ENCODE measurements at places on chromosomes 1 and 21. TPM values are rescaled to one million over a fixed set of nuclear protein-coding genes. Genes with fewer than 3 reads are reported as not detected.

Gene HMGCS2
- not detected for total RNA-seq

Gene ACOT11
- 0.85 TPM for total RNA-seq

Gene BSND
- total RNA-seq = not detected

Gene OR2T29
- total RNA-seq = not detected

Gene RCOR3
- total RNA-seq = 13.3 TPM

Gene KIF21B
- total RNA-seq = 1.7 TPM

Gene ADORA1
- total RNA-seq = not detected

Gene CLEC20A
- not detected for total RNA-seq

- DNase-seq = peak; percentile 60
Observed at GRCh38 chr1:204151552-204152309, at the start of gene ETNK2. Gene ETNK2, minus strand, starts transcription at chr1:204152044. Its CDS starts 192 bp downstream, at chr1:204151852.

DNA sequence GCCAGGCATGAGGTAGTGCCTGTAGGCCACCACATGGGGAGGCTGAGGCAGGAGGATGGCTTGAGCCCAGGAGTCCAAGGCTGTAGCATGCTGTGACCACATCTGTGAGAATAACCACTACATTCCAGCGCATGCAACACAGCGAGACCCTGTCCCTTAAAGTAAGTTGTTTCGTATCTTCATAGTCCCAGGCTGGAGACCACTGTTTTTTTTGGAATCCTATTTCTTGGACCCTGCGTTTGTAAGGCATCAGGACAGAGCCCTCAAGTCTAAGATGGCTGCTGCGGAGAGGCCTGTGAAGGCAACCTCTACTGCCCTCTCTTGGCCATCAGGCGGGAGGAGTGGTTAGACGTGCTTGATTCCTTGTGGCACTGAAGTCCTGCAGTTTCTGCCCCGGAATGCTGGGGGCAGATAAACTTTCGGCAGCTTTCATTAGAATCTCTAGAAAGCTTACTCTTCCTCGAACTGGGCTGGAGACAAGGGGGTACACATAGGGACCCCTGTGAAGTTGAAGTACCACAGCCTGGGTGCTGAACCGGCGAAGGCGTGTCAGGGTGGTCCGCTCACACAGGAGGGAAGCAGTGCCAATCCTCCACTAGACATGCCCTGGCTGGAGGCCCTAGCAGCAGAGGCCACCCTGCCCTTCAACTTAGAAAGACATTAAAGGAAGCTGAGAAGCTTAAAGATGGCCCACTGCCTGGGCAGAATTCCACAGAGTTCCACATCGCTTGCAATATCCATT lies 36.6 kb downstream of the RABIF start:
- peak; percentile 59 for DNase-seq

DNA sequence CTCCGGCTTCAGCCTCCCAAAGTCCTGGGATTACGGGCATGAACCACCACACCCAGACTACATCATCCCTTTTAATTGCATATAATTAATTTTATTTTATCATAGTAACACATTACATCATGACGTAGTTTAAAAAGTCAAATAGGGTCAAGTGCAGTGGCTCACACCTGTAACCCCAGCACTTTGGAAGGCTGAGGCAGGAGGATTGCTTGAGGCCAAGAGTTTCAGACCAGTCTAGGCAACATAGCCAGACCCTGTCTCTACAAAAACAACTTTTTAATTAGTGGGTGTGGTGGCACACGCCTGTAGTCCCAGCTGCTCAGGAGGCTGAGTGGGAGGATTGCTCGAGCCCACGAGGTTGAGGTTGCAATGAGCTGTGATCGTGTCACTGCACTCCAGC lies 20.7 kb downstream of the EFNA3 start:
- no peak for DNase-seq

GRCh38 chr1:59015708-59016107 lies 231.9 kb upstream of the JUN start:
- peak; percentile 67 for DNase-seq

DNA sequence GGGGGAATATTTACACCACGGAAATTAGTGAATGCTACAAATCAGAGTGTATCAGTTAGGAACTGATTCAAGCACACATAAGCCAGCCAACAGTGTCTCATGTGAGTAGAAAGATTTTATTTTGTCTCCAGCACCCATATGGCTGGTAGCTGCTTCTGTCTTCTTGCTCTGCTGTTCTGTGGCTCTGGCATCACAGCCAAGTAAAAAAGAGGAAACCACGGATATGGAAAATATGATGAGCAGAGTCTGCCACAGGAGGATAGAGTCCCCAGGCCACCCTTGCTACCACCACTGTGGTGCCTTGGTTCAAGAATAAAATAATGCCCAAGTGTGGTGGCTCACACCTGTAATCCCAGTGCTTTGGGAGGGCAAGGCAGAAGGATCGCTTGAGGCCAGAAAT lies 53.6 kb upstream of the SPOCD1 start:
- DNase-seq = no peak

GRCh38 chr1:205445646-205445935 lies 10.3 kb downstream of the BLACAT1 start:
- DNase-seq = no peak

GRCh38 chr21:34201481-34201858 lies 128.1 kb downstream of the MRPS6 start:
- DNase-seq = no peak

GRCh38 chr1:2382621-2383361 lies 8.6 kb downstream of the MORN1 start:
- no peak for DNase-seq

- no peak for DNase-seq
Observed at GRCh38 chr1:84642774-84643173, 47.5 kb downstream of the SSX2IP start.

DNA sequence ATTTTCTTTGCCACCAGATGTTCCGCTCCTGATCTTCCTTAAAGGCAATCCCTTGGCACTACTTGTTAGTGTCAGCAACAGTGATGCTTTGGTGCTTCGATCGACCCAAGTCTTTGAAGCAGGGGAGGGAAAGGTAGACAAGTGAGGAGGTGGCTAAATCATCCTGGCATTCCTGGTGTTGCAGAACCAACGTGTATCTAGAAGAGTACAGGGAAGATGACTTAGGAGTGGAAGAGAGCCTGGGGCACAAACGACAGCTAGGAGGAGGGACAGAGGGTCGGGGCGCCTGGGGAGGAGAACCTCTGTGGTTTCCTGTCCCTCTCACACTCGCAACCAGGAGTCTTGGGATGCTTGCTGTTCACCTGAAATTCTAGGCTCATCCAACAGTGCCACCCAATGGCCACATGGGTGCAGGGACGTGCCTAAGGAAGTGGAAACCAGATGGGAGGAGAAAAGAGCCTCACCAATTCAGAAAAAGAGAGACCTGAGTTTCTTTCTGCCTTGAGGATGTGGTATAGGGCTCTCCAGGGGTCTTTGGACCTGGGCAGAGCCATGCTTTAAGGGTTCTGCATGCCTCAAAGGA lies 9.5 kb upstream of the KCNA2 start:
- DNase-seq = no peak

DNA sequence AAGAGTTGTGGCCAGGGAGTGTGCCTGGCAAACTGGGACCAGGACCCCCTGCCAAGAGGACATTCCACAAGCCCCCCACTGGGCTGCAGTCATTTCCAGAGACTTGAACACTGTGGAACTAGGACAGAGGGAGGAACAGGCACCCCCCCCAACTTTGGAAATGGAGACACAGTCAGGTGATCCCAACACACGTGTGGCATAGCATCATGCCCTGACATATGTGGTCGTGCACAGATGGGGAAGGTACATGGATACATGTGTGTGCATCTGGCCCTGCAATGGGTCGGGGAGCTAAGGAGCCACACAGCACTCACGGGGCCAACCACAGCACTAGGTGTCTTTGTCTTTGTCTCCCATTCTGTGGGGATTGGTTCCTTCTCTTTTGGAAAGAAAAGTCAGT lies 6.6 kb upstream of the TFF3 start:
- DNase-seq = no peak

DNA sequence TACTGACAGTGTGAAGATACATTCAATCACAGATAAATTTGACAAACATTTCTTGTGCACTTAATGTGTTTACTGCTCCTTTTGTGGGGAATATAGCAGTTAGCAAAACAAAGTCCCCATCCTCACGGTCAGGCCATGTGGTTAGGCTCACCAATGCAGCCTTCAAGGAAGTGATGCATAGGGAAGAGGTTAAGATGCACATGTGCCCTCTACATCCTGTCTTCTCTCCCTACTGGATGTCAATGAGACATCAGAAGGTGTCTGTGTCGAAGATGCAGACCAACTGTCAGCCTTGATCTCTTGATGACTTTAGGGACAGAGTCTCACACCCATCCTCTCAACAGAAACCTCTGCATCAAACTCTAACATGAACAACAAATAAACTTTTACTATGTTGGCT lies 78.7 kb downstream of the FH start:
- DNase-seq = no peak

- no peak for DNase-seq
Observed at GRCh38 chr21:37372951-37373350, 6.4 kb downstream of the DYRK1A start.

GRCh38 chr1:108051631-108052377 lies 86.8 kb upstream of the VAV3 start:
- DNase-seq = no peak

GRCh38 chr1:60822252-60822651 lies 260.1 kb upstream of the NFIA start:
- no peak for DNase-seq

- no peak for DNase-seq
Observed at GRCh38 chr1:203305809-203306088, 430 bp downstream of the BTG2 start.

GRCh38 chr1:25811384-25812082 lies 8.2 kb upstream of the MTFR1L start:
- DNase-seq = no peak

GRCh38 chr1:8706291-8706690 lies 111.1 kb downstream of the RERE start:
- DNase-seq = no peak

GRCh38 chr1:203769505-203770343 lies 4.7 kb downstream of the LAX1 start:
- no peak for DNase-seq

DNA sequence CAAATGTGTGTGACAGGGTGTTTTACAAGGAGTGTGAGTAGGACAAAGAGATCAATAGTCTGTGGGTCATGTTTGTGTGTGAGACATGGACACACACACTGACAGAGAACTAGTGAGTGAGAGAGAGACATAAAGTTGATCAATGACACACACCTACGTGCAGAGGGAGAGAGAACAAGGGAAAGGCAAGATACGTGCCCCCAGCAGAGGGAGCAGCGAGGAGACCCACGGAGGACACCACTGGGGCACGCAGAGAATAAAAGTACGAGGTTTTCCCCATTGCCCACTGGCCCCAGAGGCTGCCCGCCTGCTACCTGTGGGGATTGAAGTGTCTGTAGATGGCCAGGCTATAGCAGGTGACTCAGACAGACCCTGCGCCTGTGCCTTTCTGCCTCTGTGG lies 130.2 kb upstream of the CSF3R start:
- DNase-seq = no peak

- no peak for DNase-seq
Observed at GRCh38 chr1:89882348-89883029, 61.7 kb downstream of the LRRC8D start.

- DNase-seq = no peak
Observed at GRCh38 chr1:28928314-28928941, 14.1 kb downstream of the EPB41 start.

DNA sequence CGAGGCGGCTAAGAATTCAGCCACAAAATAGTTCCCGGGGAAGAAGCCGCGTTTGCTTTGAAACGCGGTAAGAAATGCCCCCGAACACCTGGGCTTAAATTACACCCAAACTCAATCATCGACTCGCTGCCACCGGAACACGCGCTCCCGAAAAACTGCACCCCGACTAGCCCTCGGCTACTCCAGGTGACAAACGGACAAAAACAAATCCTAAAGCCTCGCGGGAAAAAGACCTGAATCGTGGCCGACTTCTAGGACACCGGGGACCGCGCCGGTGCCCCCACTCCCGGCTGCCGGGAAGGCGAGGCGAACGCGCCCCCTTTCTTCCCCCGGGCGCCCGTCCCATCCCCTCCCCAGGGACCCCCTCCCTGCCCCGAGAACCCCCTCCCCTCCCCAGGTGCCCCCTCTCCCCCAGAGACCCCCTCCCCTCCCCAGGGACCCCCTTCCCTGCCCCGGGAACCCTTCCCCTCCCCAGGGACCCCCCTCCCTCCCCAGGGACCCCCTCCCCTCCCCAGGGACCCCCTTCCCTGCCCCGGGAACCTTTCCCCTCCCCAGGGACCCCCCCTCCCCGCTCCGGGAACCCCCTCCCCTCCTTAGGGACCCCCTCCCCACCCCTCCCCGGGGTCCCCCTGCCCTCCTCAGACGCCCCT lies 628 bp downstream of the C1orf159 start:
- no peak for DNase-seq

DNA sequence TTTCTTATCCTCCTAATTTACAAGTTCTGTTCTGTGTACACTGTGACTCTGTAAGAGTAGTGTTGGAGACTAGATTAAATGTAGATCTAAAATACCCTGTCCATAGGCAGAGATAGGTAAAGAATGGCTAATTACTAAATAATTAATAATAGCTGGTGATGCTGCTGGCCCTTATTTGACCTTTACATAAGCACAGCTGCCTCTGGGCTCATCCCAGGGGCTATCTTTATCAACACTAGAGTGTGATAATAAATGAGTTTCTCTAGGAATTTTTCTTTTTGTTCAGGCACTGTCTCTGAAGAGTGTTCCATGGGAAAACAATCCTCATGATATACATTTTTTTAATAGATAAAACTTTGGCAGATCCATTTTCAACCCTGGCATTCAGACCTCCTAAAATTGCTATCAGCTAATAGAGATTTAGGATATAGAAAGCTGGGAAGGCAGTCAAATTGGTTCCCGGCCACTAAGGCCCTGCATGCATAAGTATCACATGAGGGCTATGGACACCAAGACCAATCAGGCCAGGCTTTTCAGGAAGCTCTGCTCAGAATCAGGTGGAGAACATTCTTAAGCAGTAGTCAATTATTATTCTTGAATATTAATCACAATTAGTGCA lies 107.2 kb downstream of the ROR1 start:
- no peak for DNase-seq

DNA sequence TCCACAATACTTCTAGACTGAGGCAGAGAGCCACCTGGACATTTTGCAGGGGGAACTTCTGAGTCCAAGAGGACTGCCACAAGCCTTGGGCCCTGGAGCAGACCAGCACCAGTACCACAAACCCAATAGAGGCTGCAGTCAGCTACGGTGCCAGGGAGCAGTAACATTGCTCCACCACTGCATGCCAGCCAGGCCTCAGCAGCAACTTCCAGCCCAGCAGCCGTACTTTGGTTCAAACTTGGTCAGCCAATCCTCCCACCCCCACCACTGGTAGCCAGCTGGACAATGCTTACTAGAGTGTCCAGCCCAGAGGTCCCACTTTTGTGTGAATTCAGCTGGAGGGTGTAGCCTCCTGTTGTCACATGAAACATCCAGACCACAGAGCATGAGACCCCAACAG lies 107.4 kb downstream of the SLC5A9 start:
- no peak for DNase-seq
